A549 treated with CORT108297 at 1 μM for 4 hours (cell line): ENCODE measurements at places on chromosomes 16 and 17. TPM values are rescaled to one million over a fixed set of nuclear protein-coding genes. Genes with fewer than 3 reads are reported as not detected.

Gene TMEM88
- total RNA-seq = 0.27 to 1.9 TPM (median 0.92 TPM) in 5 replicates

Gene HID1
- 6.0 to 9.9 TPM (median 9.0 TPM) in 5 replicates for total RNA-seq

Gene PIPOX
- 0.15 to 0.20 TPM (median 0.17 TPM) in 4 of 5 replicates, not detected in the other for total RNA-seq

Gene EXOC3L1
- total RNA-seq = 0.07 to 0.24 TPM (median 0.07 TPM) in 3 of 5 replicates, not detected in the others

Gene ADAM11
- total RNA-seq = 1.5 to 2.8 TPM (median 2.2 TPM) in 5 replicates

Gene SLC47A2
- 0.05 to 0.20 TPM (median 0.14 TPM) in 5 replicates for total RNA-seq

Gene PRPSAP2
- total RNA-seq = 42.4 to 48.3 TPM (median 44.1 TPM) in 5 replicates

Gene SLC5A11
- total RNA-seq = 0.31 to 0.69 TPM (median 0.46 TPM) in 5 replicates

Gene ALOX12B
- total RNA-seq = 1.3 to 2.1 TPM (median 1.6 TPM) in 5 replicates

Gene IFI35
- 17.4 to 21.8 TPM (median 18.7 TPM) in 5 replicates for total RNA-seq

Gene PNPO
- total RNA-seq = 20.0 to 24.1 TPM (median 20.7 TPM) in 5 replicates

Gene EVPL
- total RNA-seq = 12.0 to 19.5 TPM (median 18.2 TPM) in 5 replicates

Gene ST6GALNAC2
- total RNA-seq = 0.31 to 0.87 TPM (median 0.51 TPM) in 5 replicates

Gene TNFRSF17
- total RNA-seq = not detected in 5 replicates

Gene METTL2A
- 28.2 to 30.2 TPM (median 30.0 TPM) in 5 replicates for total RNA-seq

Gene ZNF688
- 4.8 to 8.1 TPM (median 7.8 TPM) in 5 replicates for total RNA-seq

Gene KRTAP2-2
- total RNA-seq = not detected in 5 replicates

Gene P2RX5
- 18.7 to 25.5 TPM (median 24.7 TPM) in 5 replicates for total RNA-seq

Gene ADAMTS18
- total RNA-seq = 0.01 TPM in 2 of 5 replicates, not detected in the others

Gene CORO1A
- total RNA-seq = 2.6 to 3.7 TPM (median 2.8 TPM) in 5 replicates

Gene CD300E
- total RNA-seq = 0.02 TPM in 1 of 5 replicates, not detected in the others

Gene GPR139
- total RNA-seq = not detected in 5 replicates

Gene ESRP2
- 0.09 to 0.14 TPM (median 0.14 TPM) in 3 of 5 replicates, not detected in the others for total RNA-seq

Gene SULT1A1
- 4.3 to 7.2 TPM (median 5.7 TPM) in 5 replicates for total RNA-seq

Gene C16orf74
- 9.4 to 18.3 TPM (median 14.6 TPM) in 5 replicates for total RNA-seq

Gene KRTAP1-1
- total RNA-seq = not detected in 5 replicates

Gene NT5M
- total RNA-seq = 7.2 to 11.6 TPM (median 10.0 TPM) in 5 replicates

Gene LRRC45
- 10.5 to 20.2 TPM (median 16.2 TPM) in 5 replicates for total RNA-seq

Gene RUNDC3A
- 0.55 to 1.3 TPM (median 0.57 TPM) in 5 replicates for total RNA-seq

Gene OR1F1
- 0.24 to 0.60 TPM (median 0.40 TPM) in 5 replicates for total RNA-seq

Gene PIRT
- not detected in 5 replicates for total RNA-seq

Gene MYL4
- 0.18 to 0.23 TPM in 2 of 5 replicates, not detected in the others for total RNA-seq

Gene PRKCB
- total RNA-seq = 0.15 to 0.32 TPM (median 0.22 TPM) in 5 replicates

Gene PRDM7
- total RNA-seq = 0.04 TPM in 1 of 5 replicates, not detected in the others

Gene CCL7
- 0.12 to 0.24 TPM (median 0.16 TPM) in 5 replicates for total RNA-seq

Gene EFNB3
- 1.1 to 1.6 TPM (median 1.5 TPM) in 5 replicates for total RNA-seq

Gene PABPN1L
- not detected in 5 replicates for total RNA-seq

Gene KRT31
- not detected in 5 replicates for total RNA-seq
